Central memory CD4-positive, alpha-beta T cell (primary cell): ENCODE measurements at places on chromosomes 12 and 14.

GRCh38 chr12:65892841-65893251 lies 68.6 kb downstream of the HMGA2 start:
- no peak for DNase-seq

DNA sequence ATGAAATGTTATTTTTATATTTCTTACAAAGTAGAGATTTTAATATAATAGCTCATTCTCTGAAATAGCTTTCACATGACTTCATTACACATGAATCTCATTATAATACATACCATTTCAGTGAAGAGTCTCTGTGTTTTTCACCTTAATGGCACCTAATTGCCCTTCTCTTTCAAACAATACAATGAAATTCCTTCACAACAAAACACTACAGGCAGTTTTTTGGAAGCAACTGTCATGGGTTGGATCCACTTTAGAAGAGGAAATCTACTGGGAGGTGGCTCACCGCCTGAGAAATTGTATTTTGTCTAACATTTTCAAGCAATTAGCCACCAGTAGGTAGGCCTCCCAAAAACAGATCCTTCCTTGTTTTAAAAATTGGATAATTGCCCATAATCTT lies 40.3 kb upstream of the RGS6 start:
- no peak for DNase-seq

DNA sequence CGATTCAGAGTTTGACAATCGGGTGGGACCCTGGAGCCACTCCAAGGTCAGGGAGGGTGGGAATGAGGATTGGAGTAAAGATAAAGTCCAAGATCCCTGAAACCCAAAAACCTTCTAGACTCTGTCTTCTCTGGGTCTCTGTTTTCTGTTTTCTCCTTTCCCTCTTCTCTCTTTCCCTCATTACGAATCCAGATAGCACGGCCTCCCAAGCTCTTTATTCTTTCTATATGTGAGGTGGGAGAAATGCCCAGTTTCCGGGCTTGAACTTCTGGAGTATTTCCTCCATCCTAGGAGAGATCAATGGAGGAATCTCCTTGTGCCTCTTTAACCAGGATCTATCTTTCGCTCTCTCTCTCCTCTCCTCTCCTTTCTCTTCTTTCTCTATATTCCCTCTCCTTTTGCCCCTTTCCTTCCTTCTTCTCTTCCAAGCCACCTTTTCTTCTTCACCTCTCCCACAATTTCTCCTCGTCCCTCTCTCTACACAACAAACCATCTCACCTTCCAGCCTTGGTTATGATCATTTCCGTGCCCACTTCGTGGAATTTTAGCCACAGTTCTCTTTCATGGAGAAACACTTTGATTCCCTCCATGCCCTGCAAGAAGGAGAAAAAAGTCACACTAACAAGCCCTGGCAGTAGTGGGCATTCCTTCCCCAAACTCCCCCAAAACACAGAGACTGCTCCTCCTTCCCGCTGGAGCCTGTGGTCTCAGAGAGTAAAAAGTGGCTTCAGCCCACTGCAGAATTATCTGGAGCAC lies 4.4 kb downstream of the TBX5 start:
- no peak for DNase-seq

GRCh38 chr14:100305324-100306100 lies 732 bp downstream of the SLC25A29 start:
- no peak for DNase-seq

DNA sequence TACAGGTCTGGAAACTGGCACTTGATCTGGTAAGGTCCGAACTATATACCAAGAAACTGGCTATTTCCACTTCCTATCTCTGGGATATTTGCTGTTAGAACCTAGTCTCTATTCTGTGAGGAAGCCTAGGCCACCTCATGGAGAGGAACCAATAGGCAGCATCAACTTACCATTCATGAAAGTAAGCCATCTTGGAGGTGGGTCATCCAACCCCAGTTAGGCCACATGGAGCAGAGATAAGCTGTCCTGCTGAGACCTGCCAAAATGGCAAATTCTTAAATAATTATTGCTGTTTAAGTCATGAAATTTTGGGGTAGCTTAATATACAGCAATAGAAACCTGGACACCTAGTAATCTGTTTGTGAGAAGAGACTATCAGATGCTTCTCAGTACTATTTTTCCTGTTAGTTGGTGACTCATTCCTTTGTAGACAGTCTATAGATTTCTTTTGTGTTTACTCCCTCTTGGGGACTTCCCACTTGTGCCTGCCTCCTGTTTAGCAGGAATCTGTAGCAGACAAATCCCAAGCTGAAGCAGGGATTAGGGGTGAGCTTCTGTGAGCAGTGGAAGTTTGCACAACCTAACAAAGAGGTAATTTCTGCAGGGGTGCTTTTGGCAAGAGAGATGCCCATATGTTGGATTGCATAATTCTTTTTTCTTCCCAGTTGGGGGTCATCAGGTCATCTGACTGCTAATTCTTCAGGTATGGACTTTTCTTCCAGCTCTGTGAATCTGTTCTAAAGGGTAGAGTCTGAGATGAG lies 136.8 kb downstream of the IGF1 start:
- DNase-seq: no peak

GRCh38 chr14:97578982-97579548 lies 781.9 kb downstream of the VRK1 start:
- no peak for DNase-seq

- no peak for DNase-seq
Observed at GRCh38 chr12:5945071-5946008, at the start of gene ANO2. ANO2 (minus strand) TSS chr12:5945259; CDS start chr12:5945217, 42 bp downstream.

- no peak for DNase-seq
Observed at GRCh38 chr12:48965298-48965838, 6.2 kb downstream of the WNT10B start.

GRCh38 chr12:24373004-24373403 lies 423.5 kb upstream of the SOX5 start:
- no peak for DNase-seq

- no peak for DNase-seq
Observed at GRCh38 chr12:50110127-50110761, 1.8 kb upstream of the COX14 start.

- DNase-seq: no peak
Observed at GRCh38 chr12:105561546-105562198, 231.2 kb downstream of the C12orf75 start.

GRCh38 chr14:32744811-32745445 lies 193.8 kb upstream of the NPAS3 start:
- no peak for DNase-seq

GRCh38 chr12:85714425-85714824 lies 121.8 kb downstream of the RASSF9 start:
- DNase-seq: no peak

DNA sequence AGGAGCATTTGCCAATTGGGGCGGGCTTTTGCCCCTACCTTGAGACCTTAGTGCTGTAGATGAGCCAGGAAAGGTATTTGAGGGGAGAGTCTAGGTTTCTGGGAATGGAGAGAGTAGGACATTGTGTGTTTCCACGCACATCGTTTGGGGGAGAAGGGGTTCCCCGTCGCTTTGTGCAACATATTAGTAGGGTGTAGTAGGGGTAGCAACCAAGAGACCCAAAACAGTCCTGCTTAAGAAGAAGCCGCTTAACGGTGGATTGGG lies 694 bp upstream of the PTGES3 start:
- no peak for DNase-seq

- no peak for DNase-seq
Observed at GRCh38 chr12:98456576-98457573, 58.5 kb upstream of the TMPO start.

- DNase-seq: no peak
Observed at GRCh38 chr14:81565441-81566290, 32.0 kb upstream of the SEL1L start.

DNA sequence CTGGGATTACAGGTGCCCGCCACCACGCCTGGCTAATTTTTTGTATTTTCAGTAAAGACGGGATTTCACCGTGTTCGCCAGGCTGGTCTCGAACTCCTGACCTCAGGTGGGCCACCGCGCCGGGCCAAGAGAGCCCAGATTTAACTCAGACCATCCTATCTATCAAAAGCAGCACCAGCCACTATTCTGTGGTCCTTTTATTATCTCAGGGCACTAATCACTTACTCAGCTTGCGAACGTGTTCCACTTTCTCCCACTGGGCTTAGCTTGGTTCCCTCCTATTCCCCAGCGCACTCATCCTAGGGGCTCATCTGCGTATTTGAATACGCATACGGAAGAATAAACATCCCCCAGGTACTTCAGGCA lies 16.2 kb upstream of the AACS start:
- no peak for DNase-seq

- DNase-seq: no peak
Observed at GRCh38 chr14:105343194-105343593, 28.6 kb downstream of the PACS2 start.

DNA sequence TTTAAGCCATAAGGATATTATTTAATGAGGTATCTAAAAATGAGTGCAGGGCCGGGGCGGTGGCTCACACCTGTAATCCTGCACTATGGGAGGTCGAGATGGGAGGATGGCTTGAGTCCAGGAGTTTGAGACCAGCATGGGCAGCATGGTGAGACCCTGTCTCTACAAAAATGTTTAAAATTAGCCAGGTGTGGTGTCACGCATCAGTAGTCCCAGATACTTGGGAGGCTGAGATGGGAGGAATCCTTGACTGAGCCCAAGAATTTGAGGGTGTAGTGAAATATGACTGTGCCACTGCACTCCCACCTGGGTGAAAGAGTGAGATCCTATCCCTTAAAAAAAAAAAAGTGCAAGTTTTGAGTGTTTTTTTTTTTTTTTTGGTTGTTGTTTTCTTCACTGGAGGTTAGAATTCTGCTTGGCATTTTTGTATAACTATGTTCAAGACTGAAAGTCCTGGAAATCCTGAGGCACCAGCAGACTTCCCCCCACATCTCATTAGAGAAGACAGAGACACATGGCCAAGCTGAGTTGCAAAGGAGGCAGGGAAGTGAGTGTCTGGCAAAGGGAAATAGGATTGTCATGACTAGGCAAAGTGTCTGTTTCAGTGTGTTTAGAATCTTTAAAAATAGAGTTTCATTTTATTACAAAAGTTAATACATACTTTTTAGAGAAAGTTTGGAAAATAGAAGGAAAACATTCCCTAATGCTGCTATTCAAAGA lies 53.5 kb upstream of the DUSP6 start:
- no peak for DNase-seq

GRCh38 chr12:107368586-107368985 lies 275.2 kb upstream of the CRY1 start:
- no peak for DNase-seq
